NCI-H1105 (cell line): ENCODE measurements at places on chromosomes 6 and 20.

GRCh38 chr6:74939721-74940620 lies 265.9 kb downstream of the COL12A1 start:
- no peak for DNase-seq

DNA sequence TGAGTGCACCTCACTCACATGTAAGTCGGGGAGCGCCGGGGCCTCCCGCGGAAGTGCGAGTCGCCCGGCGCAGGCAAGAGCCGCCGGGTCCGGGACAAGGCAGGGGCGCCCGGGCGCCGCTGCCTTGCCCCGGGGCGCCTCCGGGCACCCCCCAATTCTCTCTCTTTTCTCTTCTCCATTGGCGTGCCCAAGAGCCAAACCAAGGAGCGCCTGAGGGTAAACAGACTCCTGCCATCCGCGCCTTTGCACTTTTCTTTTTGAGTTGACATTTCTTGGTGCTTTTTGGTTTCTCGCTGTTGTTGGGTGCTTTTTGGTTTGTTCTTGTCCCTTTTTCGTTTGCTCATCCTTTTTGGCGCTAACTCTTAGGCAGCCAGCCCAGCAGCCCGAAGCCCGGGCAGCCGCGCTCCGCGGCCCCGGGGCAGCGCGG lies 36.8 kb downstream of the GNAS start:
- no peak for DNase-seq

DNA sequence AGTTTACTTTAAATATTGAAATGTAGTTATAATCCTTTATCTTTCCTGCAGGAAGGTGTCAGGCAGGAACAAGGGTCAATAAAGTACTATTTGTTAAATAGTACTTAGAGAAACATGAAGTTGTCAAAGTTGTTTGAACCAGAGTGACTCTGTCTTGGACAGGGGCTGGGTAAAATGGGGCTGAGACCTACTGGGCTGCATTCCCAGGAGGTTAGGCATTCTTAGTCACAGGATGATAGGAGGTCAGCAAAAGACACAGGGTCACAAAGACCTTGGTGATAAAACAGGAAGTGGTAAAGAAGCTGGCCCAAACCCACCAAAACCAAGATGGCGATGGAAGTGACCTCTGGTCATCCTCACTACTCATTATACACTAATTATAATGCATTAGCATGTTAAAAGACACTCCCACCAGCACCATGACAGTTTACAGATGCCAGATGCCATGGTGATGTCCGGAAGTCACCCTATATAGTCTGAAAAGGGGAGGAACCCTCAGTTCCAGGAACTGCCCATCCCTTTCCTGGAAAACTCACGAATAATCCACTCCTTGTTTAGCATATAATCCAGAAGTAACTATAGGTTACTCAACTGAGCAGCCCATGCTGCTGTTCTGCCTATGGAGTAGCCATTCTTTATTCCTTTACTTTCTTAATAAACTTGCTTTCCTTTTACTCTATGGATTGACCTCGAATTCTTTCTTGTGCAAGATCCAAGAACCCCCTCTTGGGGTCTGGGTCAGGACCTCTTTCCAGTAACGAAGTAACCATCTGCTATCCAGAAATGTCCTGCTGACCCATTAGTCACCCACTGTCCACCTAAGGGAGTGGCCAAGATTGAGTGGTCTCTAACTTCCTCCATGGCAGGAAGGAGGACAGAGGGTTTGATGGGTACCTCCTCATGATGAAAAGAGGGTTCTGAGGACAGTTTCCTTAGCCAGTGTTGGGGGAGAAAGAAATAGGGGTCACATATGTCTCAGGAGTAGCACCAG lies 19.6 kb downstream of the SLC22A2 start:
- DNase-seq: no peak

GRCh38 chr6:10305790-10306415 lies 109.0 kb downstream of the TFAP2A start:
- DNase-seq: no peak

DNA sequence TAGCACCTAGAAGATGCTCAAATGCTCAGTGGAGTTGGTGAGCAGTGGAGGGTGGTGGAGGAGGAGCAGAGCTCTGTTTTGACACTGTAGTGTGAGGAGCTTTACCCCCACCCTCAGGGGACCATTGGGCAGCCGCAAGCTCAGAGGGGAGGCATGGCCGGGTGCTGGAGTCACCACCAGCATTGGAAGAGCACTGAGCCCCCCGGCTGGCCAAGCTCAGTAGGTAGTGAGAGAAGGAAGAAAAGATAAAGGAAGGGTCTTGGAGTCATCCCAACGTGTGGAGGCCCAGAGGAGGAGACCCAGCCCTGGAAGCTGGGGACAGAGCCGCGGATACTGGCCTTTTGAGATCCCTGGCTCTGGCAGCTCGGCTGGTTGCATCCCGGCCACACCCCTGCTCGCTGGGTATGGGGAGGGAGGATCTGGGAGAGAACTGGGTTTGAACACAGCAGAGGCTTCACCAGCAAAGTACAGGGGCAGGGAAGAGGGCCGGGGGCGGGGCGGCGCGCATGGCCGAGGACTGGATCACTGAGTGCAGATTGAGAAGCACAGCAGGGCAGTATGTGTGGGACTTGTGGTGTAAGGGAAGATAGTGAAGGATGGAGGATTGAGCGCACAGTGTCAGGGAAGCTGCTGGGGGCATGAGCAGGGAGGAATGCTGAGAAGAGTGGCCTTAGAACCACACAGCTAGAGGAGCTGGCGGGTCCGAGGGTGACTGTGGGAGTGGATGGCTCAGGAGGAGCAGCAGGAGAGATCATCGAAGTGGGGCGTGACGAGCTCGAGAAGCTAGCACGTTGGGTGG lies 24.4 kb downstream of the SYNDIG1 start:
- DNase-seq: no peak

DNA sequence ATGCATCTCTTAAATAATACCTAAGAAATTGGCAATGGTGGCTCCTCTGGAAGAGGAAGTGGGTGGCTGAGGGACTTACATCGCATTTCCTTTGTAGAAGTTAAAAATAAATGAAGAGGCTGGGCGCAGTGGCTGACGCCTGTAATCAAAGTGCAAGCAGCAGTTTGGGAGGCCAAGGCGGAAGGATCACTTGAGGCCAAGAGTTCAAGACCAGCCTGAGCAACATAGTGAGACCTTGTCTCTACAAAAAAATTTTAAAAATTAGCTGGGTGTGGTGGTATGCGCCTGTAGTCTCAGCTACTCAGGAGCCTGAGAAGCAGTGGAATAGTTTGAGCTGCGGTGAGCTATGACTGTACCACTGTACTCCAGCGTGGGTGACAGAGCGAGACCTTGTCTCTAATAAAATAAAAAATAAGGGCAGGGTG lies 12.2 kb upstream of the NCOA3 start:
- no peak for DNase-seq

- no peak for DNase-seq
These were observed 100.1 kb upstream of the ADTRP start for GRCh38 chr6:11878735-11879134.

- DNase-seq: no peak
These were observed 136.6 kb downstream of the BACH2 start for GRCh38 chr6:90160013-90160412.

DNA sequence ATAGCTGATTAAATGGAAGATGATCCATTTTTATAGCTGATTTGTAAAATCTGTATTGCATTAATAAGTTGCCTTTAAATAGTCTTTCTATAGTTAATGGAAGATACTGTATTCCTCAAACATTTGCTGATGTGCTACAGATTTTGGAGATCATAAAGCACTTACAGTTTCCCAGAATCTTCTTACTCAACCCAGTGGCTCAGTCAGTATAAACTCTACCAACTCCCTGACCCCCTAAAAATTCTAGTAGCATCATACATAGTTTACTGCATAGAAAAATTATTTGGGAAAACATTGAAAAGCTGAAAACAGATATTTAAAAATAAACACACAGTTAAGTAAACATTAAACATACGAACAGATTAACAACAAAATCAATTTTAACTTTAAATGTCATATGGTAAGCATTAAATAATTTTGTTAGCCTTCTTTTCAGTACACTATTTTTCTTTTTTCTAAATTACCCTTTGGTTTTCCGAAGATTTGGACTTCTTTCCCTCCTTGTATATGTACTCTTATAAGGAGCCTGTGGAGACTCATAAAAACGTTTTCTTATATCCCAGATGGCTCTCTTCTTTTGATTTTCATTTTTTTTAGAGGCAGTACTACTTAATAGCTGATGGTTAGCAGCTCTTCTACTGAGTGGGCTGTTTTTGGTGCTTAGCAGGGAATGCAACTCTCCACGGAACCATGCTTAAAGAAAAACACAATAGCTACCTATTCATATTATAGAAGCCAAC lies 62.7 kb upstream of the BMP5 start:
- DNase-seq: no peak

DNA sequence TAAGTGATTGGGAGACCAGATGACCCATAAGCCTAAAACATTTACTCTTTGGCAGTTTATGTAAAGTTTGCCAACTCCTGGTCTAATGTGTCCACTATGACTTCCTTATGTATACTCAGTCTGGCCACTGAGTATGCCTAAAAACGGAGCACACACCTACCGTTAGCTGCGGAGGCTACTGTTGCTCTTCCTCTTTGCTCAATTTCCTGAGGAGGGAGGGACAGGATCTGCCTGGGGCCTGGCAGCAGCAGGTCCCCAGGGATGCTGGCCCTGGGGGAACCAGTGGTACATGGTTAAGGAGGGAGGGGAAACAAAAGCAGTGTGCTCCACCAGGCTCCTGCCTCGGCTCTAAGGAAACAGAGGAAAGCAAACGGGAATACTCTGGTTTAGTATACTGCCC lies 113.5 kb downstream of the CDYL start:
- no peak for DNase-seq

DNA sequence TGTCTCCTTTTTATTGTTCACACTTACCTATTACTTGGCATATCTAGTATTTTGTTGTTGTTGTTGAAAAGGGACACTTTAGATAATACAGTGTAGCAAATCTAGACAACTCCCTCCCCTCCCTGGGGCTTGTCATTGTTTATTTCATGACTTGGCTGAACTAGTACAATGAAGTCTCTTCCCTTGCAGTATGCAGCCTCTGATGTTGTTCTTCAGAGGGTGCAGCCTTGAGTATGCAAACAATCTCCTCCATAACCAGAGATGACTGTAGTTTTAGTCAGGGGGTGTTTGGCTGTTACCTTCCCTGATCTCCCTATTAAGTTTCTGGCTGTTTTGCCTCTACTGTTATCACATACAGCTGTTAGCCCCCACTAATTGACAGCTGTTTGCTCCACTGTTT lies 315.4 kb upstream of the RUNX2 start:
- DNase-seq: no peak

GRCh38 chr20:40821429-40821828 lies 132.4 kb upstream of the MAFB start:
- no peak for DNase-seq

GRCh38 chr6:120945905-120946594 lies 388.2 kb downstream of the TBC1D32 start:
- DNase-seq: no peak

DNA sequence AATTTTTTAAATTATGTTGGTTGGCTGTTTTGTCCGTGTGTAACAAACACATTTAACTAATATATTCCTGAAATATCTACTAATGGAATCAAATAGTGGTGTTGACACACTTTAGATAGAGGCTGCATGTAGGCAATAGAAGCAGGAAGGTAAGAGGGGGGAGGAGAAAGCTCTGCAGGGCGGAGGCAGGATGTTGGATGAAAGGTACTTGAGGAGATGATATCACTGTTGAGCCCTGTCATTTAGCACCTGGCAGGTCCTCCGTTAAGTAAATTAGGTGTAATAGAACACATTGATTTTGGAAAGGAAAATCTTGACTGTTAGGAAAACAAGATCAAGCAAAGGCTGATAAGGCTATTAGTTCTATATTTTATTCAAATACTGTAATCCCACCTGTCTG lies 618.7 kb downstream of the PKHD1 start:
- DNase-seq: no peak

DNA sequence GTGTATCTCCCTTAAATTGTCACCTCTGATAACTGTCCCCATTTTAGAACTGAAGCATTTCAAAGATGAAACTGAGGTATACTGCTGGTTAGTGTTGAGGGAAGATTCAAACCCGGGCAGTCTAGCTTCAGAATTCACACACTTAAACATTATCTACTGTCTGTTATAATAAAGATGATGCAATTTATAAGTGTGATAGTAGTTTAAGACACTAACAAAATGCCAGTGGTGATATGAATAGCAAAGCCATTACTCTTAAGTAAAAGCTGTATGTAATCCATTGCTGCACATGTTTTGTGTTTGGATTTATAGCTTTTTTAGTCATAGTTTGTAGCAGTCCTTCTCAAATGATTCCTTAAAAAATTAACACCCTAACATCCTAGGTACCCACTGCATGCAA lies 19.8 kb downstream of the USP45 start:
- DNase-seq: no peak

GRCh38 chr6:167526465-167527368 lies 201.8 kb downstream of the TTLL2 start:
- no peak for DNase-seq

DNA sequence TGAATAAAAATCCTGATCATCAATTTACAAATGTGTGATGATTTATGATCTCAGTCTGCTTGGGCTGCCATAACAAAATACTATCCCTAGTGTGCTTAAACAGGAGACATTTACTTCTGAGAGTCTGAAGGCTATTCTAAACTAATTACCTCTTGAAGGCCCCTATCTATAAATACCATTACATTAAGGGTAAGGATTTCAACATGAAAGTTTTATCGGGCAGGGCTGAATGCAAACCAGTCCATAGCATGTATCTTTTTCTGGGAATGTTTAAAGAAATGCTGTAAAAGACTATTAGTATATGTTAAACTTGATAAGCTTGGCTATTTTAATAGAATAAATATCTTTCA lies 48.2 kb downstream of the TRDN start:
- DNase-seq: no peak

DNA sequence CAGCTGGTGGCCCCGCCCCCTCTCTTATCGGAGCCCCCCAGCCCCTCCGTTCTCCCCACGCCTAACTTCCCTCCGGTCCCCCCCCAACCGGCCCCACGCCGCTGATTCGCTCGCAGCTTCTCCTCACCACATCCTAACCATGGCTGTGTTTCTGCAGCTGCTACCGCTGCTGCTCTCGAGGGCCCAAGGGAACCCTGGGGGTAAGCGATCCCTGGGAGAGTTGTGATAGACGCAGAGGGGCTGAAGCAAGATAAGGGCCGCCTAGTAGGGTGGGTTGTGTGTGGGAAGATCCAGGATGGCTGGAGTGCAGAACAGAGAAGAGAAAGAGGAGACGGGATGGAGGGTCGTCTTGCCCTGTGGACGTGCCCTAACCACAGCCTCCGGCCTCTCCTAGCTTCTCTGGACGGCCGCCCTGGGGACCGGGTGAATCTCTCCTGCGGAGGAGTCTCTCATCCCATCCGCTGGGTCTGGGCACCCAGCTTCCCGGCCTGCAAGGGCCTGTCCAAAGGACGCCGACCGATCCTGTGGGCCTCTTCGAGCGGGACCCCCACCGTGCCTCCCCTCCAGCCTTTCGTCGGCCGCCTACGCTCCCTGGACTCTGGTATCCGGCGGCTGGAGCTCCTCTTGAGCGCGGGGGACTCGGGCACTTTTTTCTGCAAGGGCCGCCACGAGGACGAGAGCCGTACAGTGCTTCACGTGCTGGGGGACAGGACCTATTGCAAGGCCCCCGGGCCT lies at the start of gene MPIG6B:
Gene MPIG6B (plus strand): TSS at position 129 of the 735 bp plus-strand sequence. CDS start 11 bp downstream, at position 140.
- DNase-seq: no peak

GRCh38 chr6:5464099-5464885 lies 203.0 kb downstream of the FARS2 start:
- DNase-seq: no peak

- no peak for DNase-seq
These were observed 97.5 kb downstream of the CDH26 start for GRCh38 chr20:60055740-60056139.

- peak; percentile 69 for DNase-seq
These were observed at the start of gene KHDC1 for GRCh38 chr6:73262671-73263569. Gene KHDC1, minus strand, starts transcription at chr6:73263196. Its CDS starts 20,679 bp downstream, at chr6:73242517.
